ENCODE measurements at places on chromosomes 2 and 18.
A peak's percentile ranks its signal among the peaks of the same experiment; 100 is the strongest.

- DNase-seq, result no peak
Measured at GRCh38 chr2:29130295-29130694, 15.1 kb downstream of the CLIP4 start.

- DNase-seq, result no peak
Measured at GRCh38 chr2:32064021-32064601, 755 bp downstream of the SPAST start.

DNA sequence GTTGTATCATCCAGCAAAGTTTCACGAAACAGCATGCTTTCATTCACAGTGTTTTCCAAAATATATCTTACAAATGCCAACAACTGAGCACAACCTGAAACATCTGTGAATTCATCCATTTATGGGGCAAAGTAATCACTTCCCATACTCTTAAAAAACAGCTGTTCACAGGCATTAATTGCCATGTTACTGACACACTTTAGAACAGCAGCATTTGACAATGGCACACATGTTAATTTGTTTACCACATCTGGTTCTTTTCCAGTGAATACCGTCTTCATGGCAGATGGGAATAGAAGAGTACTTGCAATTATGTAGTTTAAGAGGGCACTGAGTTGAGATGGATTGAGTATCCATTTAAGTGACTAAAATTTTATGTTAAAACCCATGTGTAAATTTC, 347.4 kb upstream of the LRP1B start:
- DNase-seq, result no peak

- peak; percentile 56 for DNase-seq
Measured at GRCh38 chr2:121635371-121635770, 13.9 kb downstream of the CLASP1 start.

DNA sequence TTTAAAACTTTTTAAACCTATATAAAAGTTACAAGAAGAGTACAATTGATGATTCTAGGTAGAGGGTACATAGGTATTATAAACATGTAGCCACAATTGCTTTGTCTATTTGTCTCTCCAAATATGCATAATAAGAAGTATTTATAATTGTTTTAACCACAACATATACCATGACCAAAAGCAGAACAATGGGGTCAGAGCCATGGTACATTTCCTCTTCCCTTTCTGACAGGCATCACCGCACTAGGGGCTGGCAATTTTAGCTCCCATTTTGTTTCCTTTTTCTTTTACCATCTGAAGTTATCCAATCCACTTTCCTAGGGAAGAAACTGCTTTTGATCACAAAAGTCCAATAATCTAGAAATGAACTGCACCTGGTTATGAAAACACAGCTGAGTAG, 49.3 kb downstream of the TMX3 start:
- DNase-seq, result no peak

- DNase-seq, result no peak
Measured at GRCh38 chr18:65487569-65487968, 263.2 kb upstream of the CDH7 start.

DNA sequence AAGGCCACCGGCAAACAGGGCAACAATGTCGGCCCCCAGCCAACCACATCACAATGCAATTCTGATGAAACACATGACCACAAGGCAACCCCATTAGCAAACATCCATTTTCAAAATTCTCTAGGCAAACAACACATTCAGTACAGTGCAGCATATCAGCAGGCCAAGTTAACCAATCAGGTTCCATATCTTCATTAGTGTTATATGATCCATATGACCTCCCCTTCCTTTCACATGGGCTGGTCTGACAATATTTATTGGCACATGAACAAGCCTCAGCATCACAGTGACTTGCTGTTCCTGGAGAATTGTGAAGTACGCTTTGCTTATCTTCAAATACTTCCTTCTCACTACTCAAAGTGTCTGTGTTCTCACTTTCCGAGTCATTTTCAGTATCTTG, 19.8 kb downstream of the RNF103 start:
- no peak for DNase-seq

GRCh38 chr2:120018549-120018948, 5.7 kb downstream of the EPB41L5 start:
- DNase-seq, result no peak

- no peak for DNase-seq
Measured at GRCh38 chr2:168697668-168698121, 104.7 kb upstream of the NOSTRIN start.

DNA sequence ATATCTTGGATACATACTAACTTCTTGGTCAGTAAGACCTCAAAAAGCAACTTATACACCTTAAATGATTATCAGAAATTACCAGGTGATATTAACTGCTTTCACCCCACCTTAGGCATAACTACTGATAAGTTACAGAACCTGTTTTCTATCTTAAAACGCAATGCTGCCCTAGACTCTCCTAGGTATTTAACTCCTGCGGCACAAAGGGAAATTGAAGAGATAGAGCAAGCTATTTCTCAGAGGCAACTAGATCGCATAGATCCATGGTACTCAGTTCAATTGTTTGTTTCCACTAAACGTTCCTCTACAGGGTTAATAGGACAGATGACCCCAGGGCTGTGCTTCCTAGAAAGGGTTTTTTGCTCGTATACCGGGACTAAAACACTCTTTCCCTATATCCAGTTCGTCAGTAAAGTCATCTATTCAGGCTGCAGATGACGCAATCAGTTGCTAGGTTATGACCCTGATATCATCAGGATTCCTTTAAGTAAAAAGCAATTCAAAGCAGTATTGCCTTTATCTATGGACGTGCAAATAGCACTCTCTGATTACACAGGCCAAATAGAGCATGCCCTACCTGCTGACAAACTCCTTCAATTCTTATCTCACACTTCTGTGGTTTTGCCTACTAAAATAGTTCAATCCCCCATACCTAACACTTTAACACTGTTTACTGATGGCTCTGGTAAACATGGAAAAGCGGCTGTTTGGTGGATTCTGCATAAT, 62.3 kb upstream of the MYO3B start:
- no peak for DNase-seq

DNA sequence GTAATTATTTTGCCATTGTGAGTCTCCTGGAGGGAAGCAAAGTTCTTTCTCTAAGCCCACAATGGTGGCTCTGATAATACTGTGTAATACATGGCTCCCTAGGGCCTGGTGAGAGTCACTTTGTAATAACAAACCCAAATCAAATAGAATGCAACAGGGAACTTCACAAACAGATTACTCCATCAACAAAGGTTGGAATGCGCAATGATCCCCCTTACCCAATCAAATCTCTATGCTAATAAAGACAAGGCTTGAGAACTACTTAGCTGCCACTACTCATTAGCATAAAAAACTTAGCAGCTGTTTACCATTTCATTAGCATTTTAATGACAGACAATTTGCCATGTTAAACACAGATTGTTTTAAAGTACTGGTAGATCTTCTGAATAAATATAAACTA, 285.6 kb upstream of the SESTD1 start:
- DNase-seq, result no peak

DNA sequence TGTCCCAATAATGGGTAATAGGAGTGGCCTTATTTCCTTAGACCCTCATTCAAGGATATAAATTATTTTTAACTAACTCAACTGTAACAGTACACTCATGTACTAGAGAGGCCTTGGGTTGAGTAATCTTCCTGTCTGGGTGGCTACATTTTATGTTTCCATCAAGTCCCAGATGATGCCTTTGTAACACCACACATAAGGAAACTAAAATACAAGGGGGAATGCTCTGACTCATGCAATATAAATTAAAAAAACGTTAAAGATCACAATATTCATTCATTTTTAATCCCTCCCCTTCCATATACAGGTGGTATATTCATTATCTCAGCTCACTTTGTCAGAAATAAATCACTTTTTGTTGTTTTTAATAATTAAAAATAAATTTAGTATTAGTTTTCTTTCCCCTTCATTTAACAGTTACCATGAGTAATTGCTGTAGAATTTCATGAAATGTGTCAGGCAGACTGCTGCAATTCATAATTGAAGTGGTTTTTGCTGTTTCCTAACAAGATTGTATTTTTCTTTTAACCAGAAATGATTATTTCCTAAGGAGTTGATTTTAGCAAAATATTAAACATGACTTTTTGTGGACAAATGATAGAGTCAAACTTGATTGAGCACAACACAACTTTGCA, 1403.6 kb downstream of the SUCLG1 start:
- DNase-seq, result no peak

- DNase-seq, result no peak
Measured at GRCh38 chr2:127604986-127605385, 41.0 kb upstream of the GPR17 start.

All from DMS 273 treated with DMSO at 0.1 percent for 48 hours (cell line).